ENCODE measurements at places on chromosomes 1 and 21. TPM values are rescaled to one million over a fixed set of nuclear protein-coding genes. Genes with fewer than 3 reads are reported as not detected.

- no peak for DNase-seq
Observed at GRCh38 chr1:100316622-100317021, 35.7 kb upstream of the CDC14A start.

The IFNGR2 gene
- 50.9 TPM for total RNA-seq

The C8B gene
- total RNA-seq: not detected

- no peak for DNase-seq
Observed at GRCh38 chr1:1347026-1347595, 2.1 kb downstream of the DVL1 start.

- DNase-seq: no peak
Observed at GRCh38 chr1:228012555-228012954, 5.8 kb downstream of the WNT3A start.

GRCh38 chr1:50970931-50971582 lies 1.0 kb downstream of the CDKN2C start:
- no peak for DNase-seq

GRCh38 chr1:67739361-67739760 lies 54.4 kb downstream of the GADD45A start:
- DNase-seq: no peak

The DTL gene
- 7.5 TPM for total RNA-seq

DNA sequence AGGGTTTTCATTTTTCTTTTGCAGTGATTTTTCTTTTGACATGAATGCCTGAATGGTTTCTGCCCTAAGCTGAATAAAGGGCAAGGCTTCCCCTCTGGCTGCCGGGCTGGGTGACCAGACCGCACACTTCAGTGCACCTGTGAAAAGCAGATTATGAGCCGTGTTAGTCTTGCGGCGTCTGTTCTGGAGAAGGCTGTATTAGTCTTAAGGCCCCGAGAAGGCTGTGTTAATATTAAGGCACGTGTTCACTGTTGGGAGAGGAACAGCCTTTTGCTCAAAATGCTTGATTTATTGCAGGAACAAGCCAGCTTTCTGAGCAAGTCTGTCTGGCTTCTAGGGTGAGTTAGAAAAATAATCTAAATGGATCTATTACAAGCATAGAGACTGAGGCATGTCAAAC lies 54.7 kb upstream of the DNAH14 start:
- DNase-seq: no peak

- DNase-seq: no peak
Observed at GRCh38 chr1:156925154-156926010, 5.0 kb downstream of the LRRC71 start.

DNA sequence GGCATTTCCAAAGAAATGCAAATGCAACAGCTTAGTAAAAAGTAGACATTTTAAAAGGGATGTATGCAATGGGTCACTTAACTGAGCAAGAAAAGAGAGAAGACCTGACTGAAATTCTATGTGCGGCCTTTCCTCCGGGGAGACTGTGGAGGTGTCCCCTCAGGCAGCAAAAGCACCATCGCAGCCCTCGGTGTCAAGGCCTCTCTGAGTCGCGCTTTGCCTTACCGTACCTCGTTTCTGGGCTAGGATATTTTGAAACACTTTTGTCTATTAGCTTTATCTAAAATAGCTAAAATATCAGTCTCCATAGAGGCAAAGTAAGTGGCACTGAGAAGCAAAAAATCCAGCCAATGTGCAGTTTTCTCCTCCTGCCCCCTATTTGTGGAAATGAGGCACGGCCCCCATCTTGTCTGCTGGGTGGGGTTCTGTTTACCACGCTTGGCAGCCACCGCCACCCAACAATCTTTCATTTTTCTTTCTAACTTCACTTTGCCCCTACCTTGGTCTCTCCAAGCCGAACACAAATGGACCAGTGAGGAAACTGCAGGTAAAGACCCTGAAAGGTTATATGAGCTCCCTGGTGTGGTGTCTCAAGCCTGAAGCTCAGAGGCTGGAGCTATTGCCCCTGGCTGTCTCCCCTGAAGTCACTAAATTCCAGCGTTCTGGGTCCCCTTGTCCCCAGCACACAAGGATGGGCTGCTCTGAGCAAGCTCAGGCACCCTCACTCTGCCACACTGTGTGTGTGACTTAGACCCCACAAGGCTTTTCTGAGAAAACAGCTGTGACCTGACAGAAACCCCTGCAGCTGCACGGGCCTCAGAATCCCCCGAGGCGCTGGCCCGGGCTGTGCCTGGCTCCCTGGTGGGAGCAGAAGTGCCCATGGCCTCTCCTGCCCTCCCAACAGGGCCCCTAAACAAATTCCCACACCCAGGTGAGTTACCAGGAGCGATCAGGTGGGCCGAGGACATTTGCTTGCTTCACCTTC lies 1.6 kb downstream of the CD247 start:
- no peak for DNase-seq

GRCh38 chr1:218939095-218939494 lies 234.6 kb upstream of the LYPLAL1 start:
- DNase-seq: no peak

The TMCC2 gene
- 0.45 TPM for total RNA-seq

GRCh38 chr1:186286615-186287315 lies 88.3 kb downstream of the TPR start:
- DNase-seq: no peak

The SOX13 gene
- 42.6 TPM for total RNA-seq

DNA sequence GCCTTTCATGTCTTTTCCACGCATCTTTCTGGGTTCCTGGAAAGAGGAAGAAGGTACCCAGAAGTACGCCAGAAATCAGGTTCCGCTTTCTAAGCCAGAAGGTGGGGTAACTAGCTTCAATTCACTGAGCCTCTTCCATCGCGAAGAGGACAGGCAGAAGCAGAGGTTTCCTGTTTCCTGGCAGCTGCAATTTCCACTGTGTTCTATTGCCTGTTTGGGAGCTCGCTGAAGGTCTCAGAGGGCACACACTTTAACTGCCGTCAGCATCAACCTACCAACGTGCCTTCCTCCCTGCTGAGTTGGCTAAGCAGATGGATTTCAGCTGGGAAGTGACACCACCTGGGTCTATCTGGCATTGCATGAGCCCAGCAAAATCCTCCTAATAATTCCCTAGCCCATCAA lies 10.0 kb downstream of the NCF2 start:
- no peak for DNase-seq

The HSD11B1 gene
- 2.3 TPM for total RNA-seq

- DNase-seq: no peak
Observed at GRCh38 chr1:203878422-203878821, 17.0 kb downstream of the SNRPE start.

DNA sequence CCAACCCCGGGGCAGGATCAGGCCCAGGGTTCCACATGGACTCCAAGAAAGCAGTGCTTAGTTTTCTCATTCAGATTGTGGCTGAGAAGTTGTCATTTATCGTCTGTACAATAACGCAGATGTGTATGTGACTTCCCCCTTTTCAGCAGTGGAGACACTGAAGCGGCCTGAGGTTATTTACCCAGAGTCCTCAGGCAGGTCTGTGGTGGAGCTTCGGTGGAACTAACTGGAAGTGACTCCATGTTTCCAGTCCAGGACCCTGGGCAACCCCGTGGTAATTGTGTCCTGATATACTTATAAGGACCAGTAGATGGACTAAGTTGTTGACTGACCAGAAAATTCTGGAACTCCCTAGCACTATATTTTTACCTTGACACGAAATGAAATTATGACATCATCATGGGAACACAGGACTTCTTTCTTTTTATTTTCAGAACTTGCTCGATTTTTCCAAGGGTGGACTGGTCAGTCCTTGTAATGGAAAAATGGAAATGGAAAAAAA lies 1.0 kb upstream of the IER5 start:
- no peak for DNase-seq

GRCh38 chr1:233113009-233113879 lies 162.8 kb downstream of the NTPCR start:
- peak; percentile 82 for DNase-seq

- DNase-seq: no peak
Observed at GRCh38 chr1:170032531-170033280, 41.8 kb downstream of the KIFAP3 start.

The ILDR2 gene
- not detected for total RNA-seq

GRCh38 chr1:202956969-202957368 lies 1.1 kb downstream of the ADIPOR1 start:
- no peak for DNase-seq

GRCh38 chr1:59198564-59198963 lies 98.3 kb upstream of the FGGY start:
- no peak for DNase-seq

- DNase-seq: peak; percentile 67
Observed at GRCh38 chr1:182181167-182181572, 119.7 kb upstream of the ZNF648 start.

The NES gene
- total RNA-seq: 22.3 TPM

The LRRC7 gene
- total RNA-seq: 0.43 TPM

The SLAMF9 gene
- not detected for total RNA-seq

DNA sequence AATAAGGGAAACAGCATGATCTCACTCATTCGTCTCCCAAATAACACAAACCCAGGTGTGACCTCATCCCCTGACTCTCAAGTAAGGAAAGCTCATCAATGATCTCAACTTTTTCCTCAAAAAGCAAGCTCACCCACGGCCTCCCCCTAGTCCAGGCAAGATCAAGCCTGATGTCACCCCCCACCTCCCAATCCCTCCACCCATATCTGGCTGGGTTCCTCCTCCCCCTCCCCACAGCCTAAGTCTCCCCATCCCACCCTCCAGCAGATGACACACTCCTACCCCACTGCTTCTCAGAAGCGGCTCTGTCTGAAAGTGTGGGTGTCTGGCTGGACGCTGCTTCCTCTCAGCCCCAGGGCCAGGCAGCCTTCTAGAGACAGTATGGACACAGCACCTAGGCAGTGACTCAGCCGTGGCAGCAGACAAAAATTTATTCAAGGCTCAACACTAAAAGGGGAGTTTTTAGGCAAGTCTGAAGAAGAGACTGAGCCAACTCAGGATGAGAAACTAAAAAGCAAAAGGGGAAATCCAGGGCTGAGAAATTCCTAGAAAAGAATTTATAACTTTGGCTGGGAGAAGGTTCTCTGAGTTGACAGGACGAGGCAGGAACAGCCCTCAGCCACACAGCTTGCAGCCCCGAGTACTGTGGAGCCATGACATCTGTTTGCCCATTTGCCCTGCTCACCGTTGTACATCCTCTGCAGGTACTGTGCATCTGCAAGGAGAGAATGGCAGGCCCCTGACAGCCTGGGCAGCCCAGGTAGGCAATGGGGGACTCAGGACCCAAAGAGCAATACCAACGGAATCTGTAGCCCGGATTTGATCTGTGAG lies 81.6 kb upstream of the LRRC8D start:
- peak; percentile 33 for DNase-seq

DNA sequence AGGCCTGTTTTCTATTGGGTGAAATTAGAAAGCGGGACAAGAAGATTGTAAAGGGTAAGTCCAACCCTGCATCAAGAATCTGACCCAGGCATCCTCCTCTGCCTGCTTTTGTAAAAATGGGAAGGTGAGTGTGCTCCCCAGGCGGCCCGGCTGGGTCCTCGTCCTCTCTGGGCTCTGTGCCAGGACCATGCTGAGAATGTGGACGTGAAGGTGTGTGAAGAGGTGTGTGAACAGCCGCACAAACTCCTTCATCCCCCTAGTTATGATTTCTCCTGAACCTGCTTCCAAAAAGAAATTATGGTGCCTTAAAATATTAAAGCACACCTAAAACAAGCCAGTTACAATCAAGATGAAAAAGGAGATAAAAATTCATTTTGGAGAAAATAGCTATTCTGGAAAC lies 185.7 kb downstream of the IGSF21 start:
- DNase-seq: no peak

GRCh38 chr1:20992322-20993056 lies 184.2 kb downstream of the EIF4G3 start:
- DNase-seq: no peak

The GPATCH3 gene
- total RNA-seq: 12.2 TPM

The SLAMF7 gene
- 0.58 TPM for total RNA-seq

DNA sequence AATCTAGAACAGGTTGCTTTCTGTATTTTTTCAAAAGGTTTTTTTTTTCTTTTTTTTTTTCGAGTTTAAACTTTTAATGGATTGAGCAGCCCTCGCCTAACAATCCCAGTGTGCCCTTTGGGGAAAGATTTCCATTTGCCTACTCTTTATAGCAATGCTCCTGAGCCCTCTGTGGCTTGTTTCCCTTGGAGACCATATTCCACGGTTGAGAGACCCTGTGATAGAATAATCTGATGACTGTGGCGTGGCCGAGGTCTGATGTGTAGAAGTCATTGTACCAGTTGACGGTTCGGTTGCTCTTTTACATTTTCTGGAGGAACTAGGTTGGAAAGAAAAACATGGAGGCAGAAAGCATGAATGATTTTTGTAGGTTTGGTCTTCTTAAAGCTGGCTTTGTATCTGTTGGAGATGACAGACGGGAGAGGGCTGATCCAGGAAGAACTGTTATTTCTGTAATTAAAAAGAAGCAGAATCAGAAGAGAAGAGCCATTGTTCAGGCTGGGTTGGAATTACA lies 305.7 kb upstream of the NRIP1 start:
- no peak for DNase-seq

DNA sequence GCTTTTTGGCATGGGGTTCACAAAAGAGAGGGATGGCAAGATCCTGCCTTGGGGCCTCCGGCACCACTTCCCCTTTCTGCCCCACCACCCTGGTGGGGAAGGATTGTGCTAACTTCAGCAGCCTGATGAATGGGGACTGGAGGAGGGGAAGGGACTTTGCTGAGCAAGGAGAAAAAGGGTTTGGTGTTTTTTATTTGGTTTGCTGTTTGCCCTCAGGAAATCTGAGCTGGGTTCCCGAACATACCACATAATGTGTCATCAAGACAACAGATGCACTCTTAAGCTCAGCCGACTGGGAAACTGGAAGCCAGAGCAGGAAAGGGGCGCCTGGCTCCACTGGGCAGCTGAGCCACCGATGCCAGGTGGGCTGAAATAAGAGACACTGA lies 19.8 kb downstream of the OLFML2B start:
- no peak for DNase-seq

The NEK2 gene
- total RNA-seq: 6.1 TPM

The HAPLN2 gene
- not detected for total RNA-seq

GRCh38 chr21:25406887-25407579 lies 200.2 kb downstream of the MRPL39 start:
- DNase-seq: no peak

- DNase-seq: no peak
Observed at GRCh38 chr21:41374177-41374712, 12.4 kb downstream of the MX2 start.

- DNase-seq: no peak
Observed at GRCh38 chr1:5640845-5641244, 351.4 kb downstream of the NPHP4 start.

DNA sequence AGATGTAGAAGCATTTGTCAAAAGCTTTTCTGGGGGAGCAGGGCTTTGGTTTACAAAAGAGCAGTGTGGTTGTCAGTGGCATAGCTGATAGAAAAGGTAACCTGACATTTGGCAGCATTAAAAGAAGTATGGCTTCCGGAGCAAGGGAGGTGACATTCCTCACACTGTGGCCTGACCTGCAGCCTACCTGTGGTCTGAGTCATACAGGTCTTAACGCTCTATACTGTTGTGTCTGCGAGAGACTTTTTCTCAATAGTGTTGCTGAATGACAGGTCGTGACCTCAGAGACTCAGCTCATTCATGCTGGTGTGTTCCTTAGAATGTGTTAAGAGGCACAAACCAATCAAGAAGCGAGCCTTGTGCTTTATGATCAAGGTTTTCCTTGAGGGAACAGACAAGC lies 19.3 kb downstream of the PHGDH start:
- no peak for DNase-seq

The TBX19 gene
- total RNA-seq: not detected

The RGS18 gene
- 3.6 TPM for total RNA-seq

The C1orf115 gene
- total RNA-seq: 12.3 TPM

The MATN1 gene
- 1.7 TPM for total RNA-seq

Measured in stomach (tissue), 19 donors.